ENCODE measurements at places on chromosomes 3 and 15.

DNA sequence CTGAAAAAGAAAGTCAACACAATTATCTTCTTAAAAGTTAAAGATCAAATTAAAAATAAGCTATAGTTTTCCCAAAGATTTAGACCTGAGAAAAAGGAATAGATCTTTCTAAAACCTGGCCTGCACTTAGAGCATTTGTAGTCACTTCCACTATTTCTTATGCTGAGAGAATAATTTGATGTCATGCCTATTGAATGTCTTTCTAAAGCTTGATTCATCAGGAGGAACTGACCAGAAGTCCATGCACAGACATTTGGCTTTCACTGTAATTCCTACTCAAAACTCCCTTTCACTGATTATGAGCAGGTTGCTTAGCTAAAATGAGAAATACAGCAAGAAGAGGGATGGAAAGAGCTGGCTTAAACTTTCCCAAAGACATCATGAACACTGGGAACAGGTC is 4.3 kb downstream of the GREM1 start:
- DNase-seq: no peak

DNA sequence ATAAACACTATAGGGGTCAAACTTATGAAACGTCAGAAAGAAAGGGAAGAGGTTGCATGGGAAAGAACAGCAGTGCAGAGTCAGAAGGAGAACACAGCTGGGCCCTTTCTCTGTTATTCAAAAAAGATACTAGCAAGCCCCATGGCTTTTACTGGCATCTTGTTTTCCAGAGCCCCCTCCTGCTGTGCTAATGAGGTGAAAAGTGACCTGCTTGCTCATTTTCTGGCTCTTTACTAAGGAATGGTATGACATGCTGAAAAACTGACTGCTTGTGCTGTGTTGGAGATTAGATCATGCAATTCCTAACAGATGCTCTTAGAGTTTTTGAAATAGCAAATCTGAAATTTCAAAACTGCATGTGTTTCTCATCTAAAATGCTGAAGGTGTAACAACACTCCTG is 541.6 kb upstream of the ALCAM start:
- DNase-seq: no peak

- DNase-seq: no peak
Measured at GRCh38 chr3:37907906-37908305, 46.2 kb downstream of the CTDSPL start.

DNA sequence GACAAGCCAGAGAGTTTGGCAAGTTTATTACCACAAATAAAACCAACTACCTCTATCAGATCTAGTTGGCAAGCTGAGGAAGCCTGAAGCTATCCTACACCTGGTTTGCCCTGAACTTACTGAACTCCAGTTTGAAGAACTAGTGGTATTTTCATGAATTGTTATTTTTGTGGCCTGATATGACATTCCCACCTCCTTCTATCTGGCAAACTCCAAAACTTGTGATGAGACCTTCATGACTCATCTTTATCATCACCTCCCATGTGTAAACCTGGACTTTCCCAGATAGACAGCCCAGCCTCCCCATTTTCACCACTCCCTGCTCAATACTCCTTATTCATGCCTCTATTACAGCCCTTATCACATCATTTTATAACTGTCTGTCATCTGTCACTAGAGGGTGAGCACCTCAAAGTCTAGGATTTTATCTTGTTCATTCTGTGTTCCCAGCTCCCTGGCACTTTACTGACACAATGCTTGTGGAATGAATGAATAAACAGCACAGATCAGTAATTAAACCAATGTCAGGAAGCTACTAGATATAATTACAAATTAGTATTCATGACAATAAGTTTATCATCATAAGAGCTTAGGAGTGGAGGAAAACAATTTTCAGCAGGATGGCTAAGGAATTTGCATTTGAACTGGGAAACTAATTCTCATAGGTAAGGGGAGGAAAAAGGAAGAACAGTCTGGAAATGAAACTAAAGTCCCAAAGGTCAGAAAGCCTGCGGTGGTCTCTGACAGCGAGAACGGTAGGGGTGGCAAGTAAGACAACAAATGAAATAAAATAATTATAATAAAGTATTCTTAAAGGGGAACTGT is 13.2 kb upstream of the TRANK1 start:
- DNase-seq: no peak

GRCh38 chr15:41096178-41096577 is 19.9 kb downstream of the INO80 start:
- DNase-seq: no peak

DNA sequence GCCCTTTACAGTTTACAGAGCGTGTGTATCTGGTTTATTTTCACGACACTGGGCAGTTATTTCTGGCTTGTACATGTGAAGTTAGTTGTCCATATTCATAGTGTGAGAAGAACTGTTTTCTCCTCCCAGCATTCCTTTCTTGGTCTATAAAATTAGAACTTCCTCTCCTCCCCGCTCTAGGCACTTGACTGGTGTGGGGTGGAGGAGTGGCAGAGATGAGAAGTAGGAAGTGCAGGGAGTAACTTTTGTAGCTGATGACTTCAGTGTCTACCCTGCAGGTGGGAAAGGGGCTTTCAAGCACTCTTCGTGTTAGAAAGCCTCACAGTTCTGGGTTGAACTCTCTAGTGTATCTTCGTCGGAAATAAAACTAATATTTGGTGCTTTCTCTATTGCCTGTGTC is 13.4 kb downstream of the APOD start:
- no peak for DNase-seq

DNA sequence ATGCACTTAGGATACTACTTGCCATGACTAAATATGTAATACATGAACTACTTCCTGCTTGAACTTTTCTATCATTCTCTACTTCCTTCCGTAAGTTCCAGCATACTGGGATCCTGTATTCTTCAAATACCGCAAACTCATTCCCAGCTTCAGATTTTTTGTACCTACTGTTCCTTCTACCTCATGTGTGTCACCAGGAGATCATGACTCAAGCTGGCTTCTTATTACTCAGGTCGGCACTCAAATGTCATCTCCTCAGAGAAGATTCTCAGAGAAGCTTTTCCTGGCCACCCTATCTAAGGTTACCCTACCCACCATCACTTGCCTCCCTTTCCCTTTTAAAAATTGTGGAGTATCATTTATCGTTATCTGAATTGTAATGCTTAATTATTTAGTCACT is 66.7 kb downstream of the RFX7 start:
- DNase-seq: no peak

- DNase-seq: no peak
Measured at GRCh38 chr3:40718209-40718608, 193.4 kb downstream of the ZNF621 start.

GRCh38 chr3:144433006-144433405 is 461.4 kb downstream of the DIPK2A start:
- no peak for DNase-seq

DNA sequence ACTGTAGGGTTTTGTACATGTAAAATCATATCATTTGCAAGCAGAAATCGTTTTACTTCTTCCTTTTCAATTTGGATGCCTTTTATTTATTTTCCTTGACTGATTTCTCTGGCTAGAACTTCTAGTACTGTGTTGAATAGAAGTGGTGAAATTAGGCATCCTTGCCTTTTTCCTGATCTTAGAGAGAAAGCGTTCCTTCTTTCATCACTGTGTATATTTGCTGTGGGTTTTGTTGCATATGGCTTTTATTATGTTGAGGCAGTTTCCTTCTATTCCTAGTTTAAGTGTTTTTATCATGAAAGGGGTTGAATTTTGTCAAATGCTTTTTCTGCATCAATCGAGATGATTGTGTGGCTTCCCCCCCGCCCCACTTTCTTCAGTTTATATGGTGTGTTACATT is 140.9 kb downstream of the ATG7 start:
- no peak for DNase-seq

- no peak for DNase-seq
Measured at GRCh38 chr3:78634316-78634715, 1133.5 kb downstream of the ROBO1 start.

DNA sequence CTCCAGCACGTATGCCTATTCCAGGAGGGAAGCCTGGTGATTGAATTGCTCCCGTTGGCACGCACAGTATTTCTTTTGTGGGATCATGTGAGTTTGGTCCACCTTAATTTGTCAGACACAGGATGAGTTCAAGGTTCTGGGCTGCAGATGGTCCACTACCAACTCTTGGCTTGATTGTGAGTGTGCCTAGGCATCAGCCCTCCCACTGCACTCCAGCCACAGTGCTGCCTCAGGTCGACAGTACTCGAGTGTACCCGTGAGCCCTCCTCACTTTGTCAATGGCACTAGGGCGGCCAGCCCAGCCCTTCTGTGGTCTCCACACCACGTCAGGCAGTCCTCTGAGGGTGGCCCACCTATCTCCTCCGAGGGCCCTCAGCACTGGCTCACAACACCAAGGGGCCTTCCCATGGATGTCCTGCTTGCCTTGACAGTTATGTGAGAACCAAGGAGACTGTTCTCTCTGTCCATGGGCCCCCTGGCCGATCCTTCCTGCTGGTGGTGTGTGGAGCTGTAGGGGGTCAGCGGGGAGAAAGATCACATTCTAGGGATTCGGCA is 30.2 kb downstream of the CHRD start:
- no peak for DNase-seq

DNA sequence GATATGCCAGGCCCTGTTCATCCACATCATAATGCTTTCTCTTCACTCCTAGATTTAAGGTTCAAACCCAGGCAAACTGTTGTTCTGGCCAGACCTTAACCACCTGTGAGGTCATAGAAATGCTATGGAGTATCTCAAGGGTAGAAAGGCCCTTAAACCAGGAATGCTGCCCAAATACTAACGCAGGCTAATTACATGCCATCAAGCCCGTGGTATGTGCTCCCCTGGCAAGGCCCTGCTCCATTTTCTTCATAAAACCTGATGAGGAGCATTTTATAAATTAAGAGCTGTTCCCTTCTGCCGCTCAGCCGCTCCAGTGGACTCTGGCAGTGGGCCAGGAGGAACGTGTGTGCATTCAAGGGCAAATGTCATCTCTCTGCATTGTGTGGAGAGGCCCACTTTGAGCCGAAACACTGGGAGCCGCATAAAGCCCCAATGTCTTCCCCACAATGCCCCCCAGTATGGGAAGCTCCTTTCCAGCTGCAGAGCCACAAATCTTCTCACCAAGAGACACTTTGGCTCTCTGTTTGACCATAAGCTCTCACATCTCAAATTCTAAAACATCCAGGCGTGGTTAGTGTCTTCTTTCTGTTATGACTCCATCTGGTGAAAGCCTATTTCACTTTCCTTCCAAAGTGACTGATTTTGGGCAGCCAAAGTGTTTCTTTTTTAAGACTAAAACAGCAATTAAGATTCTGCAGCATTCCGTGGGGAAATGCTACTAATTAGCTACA is 210.8 kb upstream of the NR2E3 start:
- no peak for DNase-seq

GRCh38 chr3:66076861-66077470 is 38.2 kb upstream of the MAGI1 start:
- no peak for DNase-seq

- peak; percentile 6 for DNase-seq
Measured at GRCh38 chr15:36883713-36884517, 216.4 kb downstream of the MEIS2 start.

- DNase-seq: peak; percentile 43
Measured at GRCh38 chr15:40333922-40334492, 6.7 kb downstream of the CCDC9B start.

- no peak for DNase-seq
Measured at GRCh38 chr3:135848051-135848450, 117.5 kb upstream of the PPP2R3A start.

- DNase-seq: no peak
Measured at GRCh38 chr15:63341898-63342297, 39.7 kb downstream of the CA12 start.

DNA sequence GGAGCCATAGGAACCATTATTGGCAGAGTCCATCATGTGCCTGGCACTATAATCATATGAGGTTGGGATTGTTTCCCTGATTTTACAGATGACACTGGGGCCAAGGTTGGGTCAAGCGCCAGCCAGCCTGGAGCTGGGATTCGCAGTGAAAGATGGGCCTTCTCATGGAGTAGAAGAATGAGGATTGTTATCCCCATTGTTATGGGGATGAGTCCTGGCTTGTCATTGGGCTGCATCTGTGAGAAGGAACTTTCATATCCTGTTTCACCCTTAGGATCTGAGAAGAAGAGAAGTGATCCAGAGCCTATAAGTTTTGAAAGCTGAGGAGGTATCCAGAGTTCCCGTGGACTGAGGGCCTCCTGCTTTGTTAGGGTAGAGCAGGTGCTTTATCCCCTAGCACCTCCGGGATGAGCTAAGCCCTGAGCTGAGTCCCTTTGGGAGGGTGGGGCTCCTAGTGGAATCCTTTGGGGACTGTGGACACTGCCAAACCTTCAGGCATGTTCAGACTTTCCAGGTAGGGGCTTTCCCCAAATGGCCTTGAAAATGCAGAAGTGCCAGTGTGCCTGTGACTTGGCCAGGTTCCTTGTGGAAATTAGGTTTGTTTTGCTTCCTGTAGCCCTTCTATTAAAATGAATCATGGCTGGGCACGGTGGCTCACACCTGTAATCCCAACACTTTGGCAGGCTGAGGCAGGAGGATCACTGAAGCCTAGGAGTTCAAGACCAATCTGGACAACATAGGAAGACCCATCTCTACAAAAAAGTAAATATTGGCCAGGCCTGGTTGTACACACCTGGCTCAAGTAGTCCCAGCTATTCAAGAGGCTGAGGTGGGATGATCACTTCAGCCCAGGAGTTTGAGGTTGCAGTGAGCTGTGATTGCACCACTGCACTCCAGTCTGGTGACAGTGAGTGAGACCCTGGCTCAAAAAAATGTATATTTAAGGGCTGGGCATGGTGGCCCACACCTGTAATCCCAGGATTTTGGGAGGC is 30.2 kb upstream of the BSN start:
- no peak for DNase-seq

DNA sequence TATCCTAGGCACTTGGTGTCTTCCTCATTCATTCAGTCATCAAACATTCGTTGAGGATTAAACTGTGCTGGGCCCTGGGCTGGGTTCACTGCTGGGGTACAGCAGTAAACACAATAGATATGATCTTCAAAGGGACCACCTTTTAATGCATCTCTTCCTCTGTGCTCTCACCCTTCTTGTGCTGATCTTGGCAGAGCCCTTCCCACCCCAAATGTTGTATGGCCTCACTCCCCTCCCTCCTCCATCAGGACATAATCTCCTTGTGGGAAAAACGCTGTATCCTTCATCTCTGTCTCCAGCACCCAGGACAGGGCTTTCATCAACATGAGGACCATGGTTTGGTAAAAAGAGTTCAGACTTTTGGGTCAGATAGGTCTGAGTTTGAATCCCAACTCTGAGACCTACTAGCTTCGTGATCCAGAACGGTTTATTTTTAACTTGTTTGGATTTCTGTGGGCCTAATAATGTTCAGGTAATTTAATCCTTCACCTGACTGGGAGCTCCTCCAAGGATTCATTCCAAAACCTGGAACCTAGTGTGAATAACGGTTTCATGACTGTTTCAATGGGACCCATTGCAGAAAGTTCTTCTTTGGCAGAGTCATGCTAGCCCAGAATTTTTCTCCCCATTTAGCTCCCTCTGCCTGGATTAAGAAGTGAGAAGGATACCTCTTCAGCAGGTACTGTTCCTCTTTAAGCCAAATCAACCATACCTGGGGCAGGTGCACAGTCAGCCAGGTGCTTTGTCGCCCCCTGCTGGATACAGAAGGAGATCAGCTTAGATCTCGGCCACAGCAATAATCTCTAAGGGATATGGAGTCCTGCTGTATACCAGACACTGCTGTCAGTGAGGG is 5.2 kb upstream of the WNT7A start:
- DNase-seq: peak; percentile 86

Measured in naive thymus-derived CD8-positive, alpha-beta T cell (primary cell).